ENCODE measurements at places on chromosomes 1 and 21.

GRCh38 chr1:34066981-34067603, 97.9 kb downstream of the CSMD2 start:
- no peak for DNase-seq

DNA sequence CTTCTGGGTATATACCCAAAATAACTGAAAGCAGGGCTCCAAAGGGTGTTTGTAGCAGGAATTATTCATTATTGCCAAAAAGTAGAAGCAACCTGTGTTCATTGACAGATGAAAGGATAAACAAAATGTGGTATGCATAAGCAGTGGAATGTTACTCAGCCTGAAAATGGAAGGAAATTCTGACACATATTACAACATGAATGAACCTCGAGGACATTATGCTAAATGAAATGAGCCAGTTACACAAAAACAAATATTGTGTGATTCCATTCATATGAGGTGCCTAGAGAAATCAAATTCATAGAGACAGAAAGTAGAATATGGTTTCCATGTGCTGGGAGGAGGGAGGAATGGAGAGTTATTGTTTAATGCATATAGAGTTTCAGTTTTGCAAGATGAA, 86.3 kb upstream of the ARTN start:
- no peak for DNase-seq

DNA sequence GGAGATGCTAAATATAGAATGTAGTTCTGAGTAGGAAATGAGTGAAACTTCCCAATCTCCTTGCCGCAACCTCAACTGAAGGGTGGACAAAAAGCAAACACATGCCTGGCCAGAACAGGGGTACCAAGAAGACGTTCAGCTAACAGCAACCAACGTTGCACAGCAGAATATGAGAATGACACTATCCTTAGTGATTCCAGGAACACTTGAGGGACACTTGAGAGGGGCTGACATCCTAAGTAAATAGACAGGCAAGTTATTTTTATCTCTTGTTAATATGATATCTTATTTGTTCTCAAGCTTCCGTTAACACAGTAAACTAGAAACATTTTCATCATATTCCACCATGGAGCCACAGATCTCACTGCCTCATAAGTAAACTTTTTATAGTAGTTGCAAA, 908 bp downstream of the KRTAP19-1 start:
- DNase-seq, result no peak

GRCh38 chr1:109274533-109275476, 8.1 kb downstream of the PSRC1 start:
- DNase-seq, result no peak

GRCh38 chr1:229408458-229409037, 25.3 kb downstream of the ACTA1 start:
- no peak for DNase-seq

DNA sequence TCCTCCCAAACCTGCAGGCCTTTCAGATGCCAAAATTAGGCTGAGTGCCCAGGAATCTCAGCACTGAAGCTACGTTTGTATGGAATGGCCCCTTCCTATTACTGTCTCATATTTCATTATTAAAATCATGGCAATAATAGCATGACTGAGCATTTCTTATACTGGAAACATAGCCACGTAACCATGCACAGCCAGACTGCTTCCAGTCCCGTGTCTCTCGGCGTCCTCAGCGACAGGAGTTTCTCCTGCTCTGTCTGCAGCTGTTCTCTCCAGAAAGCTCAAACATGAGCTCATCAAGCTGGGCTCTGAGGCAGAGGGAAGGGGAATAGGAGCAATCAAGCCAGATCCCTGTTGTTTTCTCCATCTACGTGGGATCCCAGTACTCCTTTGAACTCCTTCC, 104.0 kb downstream of the CDC7 start:
- DNase-seq, result no peak
